ENCODE measurements at places on chromosomes 2 and 18.

- DNase-seq: no peak
Observed at GRCh38 chr18:6088432-6088831, 193.1 kb upstream of the TMEM200C start.

- no peak for DNase-seq
Observed at GRCh38 chr2:192195548-192196418, 1.1 kb upstream of the TMEFF2 start.

GRCh38 chr18:48694295-48694694, 155.5 kb downstream of the CTIF start:
- no peak for DNase-seq

GRCh38 chr2:112693596-112693995, 27.2 kb upstream of the NT5DC4 start:
- DNase-seq: no peak

GRCh38 chr2:198973181-198973580, 484.6 kb downstream of the SATB2 start:
- DNase-seq: no peak

- no peak for DNase-seq
Observed at GRCh38 chr18:21267400-21267799, 25.4 kb downstream of the GREB1L start.

DNA sequence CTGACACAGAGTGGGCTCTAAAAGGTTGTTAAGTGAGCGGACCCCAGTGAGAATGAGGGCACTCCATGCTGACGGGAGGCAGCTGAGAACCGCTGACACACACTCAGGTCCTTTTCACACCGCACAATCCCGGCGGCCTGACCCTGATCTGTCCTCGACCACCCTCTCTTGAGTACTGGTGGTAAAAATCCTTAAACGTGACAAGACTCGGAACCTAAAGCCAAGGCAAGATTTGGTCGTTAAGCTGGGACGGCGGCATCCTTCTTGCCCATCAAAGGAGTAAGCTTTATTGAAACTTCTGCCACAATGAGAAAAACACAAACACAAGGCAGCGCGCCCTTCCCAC, 569 bp downstream of the TMX3 start:
- DNase-seq: no peak

All from stimulated activated CD4-positive, alpha-beta T cell treated with anti-CD3 and anti-CD28 coated beads, Interleukin-1b, Interleukin-23, amount 100 ng/mL, for 1 hour (primary cell).